ENCODE measurements at places on chromosomes 12 and 14.

- peak; percentile 24 for DNase-seq
These were observed 103.3 kb upstream of the FKBP4 start for GRCh38 chr12:2691345-2692071.

DNA sequence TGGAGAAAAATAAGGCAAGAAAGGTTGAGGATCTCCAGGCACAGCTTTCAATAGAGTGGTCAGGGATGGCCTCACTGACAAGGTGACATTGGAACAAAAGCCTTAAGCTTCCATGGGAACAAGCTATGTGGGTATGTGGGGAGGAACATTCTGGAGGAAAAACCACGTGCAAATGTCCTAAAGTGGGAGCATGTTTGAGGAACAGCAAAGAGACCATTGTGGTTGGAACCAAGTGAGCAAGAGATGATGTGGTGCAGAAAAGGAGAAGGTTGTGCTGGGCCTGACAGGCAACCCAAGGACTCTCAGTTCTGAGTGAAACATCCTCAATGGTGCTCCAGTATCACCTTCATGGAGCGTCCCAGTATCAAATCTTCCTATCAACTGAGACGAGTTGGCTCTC, 184.0 kb downstream of the CAND1 start:
- no peak for DNase-seq

- DNase-seq = peak; percentile 17
These were observed 16.7 kb downstream of the KMT2D start for GRCh38 chr12:49043856-49044258.

GRCh38 chr14:69626132-69626500, 14.7 kb downstream of the SUSD6 start:
- no peak for DNase-seq

DNA sequence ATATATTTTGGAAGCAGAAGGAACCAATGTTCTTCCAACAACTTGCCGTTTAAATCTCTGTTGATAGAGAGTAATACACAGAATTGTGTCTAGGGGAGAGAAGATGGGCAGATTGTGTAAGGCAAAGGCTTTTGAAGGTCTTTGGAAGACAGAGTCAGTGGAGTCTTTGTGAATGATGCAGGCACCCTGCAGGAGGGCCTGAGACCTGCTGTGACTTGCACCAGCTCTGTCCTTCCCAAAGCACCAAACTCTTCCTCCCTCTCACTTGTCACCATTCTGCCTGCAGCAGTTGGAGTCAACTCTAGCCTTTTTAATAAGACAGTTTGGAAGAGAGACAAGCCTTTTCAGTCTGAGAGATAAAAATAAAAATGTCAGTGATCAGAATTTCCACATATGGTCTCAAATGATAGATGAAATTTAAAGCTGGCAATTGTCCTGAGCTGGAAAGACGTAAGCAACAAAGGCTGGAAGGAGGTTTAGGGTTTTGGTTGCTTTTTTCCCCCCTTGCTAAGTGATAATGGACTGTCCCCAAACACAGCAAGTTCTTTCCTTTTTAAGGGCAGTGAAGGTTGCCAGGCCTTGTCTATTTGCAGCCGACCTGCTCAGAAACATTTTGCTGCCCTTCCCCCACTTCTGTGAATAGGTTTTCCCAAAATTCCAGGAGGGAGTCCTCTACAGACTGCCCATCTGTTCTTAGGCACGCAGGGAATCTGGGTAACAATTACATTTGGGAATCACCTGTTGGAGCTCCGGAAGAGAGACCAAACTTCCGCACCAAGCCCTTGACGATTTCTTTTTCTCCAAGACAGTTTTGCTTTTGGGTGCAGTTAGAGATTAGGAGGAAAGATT, 103.0 kb upstream of the NTF3 start:
- DNase-seq = no peak

DNA sequence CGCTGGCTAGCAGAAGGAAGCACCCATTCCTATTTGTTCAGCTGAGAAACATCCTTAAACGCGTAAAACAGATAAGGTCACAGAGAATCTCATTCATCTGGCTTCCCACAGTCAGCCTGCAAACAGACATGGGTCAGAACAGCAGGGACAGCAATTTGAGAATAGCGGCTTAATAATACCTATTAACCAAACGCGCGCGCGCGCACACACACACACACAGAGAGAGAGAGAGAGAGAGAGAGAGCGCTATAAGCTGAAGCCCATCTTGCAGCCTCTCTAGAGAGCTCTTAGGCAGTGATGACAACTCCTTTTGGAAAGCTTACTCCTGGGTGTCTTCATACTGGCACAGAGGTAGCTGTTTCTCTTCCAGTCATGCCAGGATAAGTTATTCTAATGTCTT, 26.4 kb downstream of the TMEM132D start:
- peak; percentile 89 for DNase-seq

- no peak for DNase-seq
These were observed 32.1 kb downstream of the FMNL3 start for GRCh38 chr12:49675137-49675536.

- no peak for DNase-seq
These were observed 77.8 kb downstream of the VCPKMT start for GRCh38 chr14:50038398-50039119.

DNA sequence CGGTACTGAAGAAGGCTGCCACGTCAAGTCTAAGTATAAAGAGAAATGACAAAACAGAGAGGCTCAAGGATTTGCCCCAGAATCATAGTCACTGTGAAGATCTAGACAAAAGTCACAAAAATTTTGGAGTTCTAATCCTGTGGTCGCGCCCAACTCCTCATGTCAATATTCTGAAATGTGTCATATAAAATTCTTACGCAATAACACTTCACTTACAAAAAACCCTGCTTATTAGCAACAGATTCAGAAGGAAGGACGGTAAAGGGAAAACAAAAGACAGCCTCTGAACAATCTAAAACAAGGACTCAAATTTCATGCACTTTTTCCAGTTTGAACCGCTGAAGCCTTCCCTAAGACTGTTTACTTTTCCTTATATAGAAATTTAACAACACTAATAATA, 94.7 kb downstream of the TSPAN8 start:
- DNase-seq = no peak

- no peak for DNase-seq
These were observed 58.4 kb downstream of the SPTSSA start for GRCh38 chr14:34403646-34404045.

GRCh38 chr12:104490850-104491249, 34.1 kb downstream of the CHST11 start:
- DNase-seq = peak; percentile 64

DNA sequence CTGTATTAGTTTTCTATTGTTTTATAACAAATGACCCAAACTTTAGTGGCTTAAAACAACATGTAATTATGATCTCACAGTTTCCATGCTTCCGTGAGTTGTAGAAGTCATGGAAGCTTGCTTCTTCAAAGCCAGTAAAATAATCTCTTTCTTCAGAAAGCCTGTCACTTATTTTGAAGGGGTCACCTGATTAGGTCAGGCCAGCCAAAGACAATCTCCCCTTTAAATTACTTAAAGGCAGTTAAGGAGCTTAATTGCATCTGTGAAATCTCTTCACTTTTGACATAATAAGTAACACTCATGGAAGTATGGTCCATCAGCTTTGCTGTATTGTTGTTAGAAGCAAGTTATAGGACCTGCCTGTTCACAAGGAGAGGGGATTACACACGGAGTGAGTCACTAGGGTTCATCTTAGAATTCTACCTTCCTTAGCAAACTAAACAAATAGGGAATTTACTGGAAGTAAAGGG, 89.8 kb downstream of the FAR2 start:
- DNase-seq = peak; percentile 35

GRCh38 chr12:80101126-80101525, 1.8 kb downstream of the OTOGL start:
- no peak for DNase-seq

DNA sequence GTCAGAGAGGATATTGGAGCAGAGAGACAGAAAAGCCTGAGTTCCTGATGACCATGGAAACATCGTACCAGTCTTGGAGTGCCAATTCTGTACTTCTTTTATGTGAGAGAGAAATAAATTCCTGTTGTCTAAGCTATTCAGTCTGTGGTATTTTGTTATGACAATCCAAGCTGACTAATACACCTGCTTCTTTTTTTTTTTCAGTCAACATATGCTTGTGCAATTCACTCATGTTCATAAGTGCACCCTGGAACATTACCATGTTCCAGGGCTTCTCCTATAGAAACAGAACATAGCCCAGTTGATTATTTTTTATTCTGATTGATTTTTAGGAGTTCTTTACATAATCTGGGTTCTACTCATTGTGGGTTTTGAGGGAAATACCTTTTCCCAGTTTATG, 1.7 kb upstream of the CHPT1 start:
- DNase-seq = no peak

Data from NCI-H524 (cell line).